Epithelial cell of esophagus (primary cell): ENCODE measurements at places on chromosomes 7 and 10.

GRCh38 chr7:44962483-44963251 is 16.1 kb downstream of the MYO1G start:
- DNase-seq: peak; percentile 50

DNA sequence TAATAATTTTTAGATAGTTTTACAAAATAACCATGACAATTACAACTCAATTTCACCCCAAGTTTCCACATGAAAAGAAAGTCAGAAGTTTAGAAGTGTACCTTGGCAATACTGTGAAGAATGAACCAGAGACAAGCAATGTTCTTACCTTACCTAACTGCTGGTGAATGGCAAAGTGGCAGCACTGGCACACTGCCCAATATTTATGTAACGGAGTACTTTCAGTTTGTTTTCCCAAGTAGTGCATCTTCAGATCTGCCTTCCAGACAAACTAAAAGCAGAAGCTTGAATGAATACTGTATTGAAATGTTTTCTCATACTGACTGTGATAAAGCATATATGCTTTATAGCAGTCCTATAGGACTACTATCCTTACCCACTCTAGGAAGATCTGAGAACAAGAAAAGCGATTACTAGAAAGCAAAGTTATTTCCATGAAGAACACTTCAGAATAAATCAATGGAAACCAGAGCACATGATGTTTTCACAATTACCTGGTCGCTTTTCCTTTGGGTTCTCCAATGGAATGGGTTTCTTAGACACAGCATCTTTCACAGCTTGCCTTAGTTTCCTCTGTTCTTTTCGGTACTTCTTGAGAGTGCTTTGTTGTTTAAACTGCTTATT is 1.5 kb downstream of the NOC3L start:
- DNase-seq: peak; percentile 61

DNA sequence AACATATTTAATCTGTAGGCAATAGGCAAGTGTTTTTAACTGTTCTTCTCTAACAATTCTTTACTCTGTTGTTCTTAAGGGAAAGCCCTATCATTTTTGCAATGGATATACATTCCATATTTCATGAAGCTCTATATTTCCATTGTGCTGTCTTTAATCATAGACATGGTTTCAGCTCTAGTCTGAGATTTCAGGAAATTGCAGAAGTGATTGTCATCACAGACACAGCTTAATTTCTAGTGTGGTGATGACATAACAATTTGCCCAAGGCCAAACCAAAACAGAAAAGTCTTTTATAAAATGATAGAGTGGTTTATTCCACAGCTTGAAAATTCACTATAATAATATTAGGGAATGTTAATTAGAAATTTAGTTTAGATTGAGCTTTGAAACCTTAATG is 494.1 kb upstream of the SEMA3A start:
- DNase-seq: peak; percentile 77

DNA sequence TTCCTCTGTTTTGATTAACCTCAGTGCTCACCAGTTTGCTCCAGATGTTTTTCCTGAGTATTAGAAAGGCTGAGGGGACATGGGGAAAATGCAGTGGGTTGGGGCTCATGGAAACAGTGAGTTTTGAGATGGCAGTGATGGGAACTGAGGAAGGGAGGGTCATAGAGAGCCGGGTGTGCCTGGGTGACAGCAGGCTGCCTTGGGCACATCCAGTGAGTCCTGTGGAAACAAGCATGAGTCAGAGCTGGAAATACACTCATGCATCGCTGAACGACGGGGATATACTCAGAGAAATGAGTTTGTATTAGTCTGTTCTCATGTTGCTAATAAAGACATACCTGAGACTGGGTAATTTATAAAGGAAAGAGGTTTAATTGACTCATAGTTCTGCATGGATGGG is 202.2 kb downstream of the TMEM178B start:
- peak; percentile 31 for DNase-seq

- no peak for DNase-seq
These were observed 339.2 kb downstream of the ZNF716 start for GRCh38 chr7:57789130-57789529.

- no peak for DNase-seq
These were observed 41.7 kb downstream of the CCDC71L start for GRCh38 chr7:106619213-106619612.

GRCh38 chr10:30553018-30553625 is 76.4 kb downstream of the LYZL2 start:
- DNase-seq: no peak

DNA sequence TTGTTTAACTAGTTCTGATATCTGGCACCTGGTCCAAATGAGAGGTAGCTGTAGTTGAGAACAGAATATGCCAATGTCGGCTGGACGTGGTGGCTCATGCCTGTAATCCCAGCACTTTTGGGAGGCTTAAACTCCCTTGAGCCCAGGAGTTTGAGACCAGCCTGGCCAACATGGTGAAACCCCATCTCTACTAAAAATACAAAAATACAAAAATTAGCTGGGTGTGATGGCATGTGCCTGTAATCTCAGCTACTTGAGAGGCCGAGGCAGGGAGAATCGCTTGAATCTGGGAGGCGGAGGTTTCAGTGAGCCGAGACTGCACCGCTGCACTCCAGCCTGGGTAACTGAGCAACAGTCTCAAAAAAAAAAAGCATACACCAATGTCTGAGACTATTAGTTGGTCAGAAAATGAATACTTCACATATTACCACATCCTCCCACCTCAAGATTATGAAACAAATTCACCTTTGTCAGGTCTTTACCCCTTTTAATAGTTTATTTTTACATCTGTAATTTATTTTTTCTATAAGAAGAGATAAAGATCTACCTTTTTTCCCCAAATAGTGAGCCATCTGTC is 38.8 kb downstream of the EPC1 start:
- no peak for DNase-seq

DNA sequence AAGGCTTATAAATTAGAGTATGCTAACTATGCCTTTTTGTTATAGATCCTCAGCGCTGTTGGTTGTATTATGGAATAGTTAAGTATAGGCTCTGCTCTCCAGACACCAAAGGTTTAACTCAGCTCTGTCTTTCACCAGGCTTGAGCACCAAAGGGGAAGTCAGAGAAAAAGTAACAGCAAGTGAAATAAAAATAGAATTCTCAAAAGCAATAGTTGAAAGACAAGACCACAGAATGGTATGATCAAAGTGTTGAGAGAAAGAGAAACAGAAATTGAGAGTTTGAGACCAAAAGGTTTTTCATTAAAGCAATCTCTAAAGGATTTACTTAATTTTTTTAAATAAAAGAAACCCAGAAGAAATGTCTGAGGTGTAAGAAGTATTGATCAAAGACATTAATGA is 529.8 kb upstream of the C7orf33 start:
- DNase-seq: no peak

DNA sequence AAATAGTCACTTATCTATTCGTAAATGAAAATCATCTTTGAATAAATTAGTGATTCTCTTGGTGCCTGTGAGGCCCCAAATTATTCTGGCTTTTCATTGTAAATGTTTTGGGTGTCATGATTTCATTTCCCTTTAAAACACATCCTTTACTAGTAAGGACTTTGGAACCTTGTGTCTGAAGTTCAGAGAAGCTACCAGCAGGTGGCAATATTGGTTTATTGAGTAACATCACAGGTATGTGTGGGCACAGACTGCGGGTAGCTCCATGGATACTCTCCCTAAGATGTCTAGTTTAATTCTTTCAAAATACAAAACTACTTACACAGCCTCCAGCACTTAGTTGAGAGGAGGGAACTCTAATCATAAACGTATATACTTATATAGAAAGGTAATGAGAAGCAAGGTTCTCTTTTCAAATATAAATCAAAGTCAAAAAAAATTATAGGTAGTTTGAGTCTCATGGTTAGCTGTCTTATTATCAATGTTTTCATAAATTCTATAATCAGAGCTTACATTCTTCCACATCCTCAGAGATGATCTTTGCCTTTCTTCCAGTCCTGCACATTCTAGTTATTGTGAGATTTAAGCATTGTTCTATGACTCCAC is 449.6 kb downstream of the GRM8 start:
- peak; percentile 81 for DNase-seq

GRCh38 chr10:95356190-95356955 is 65.6 kb upstream of the PDLIM1 start:
- no peak for DNase-seq

- no peak for DNase-seq
These were observed 3.6 kb downstream of the PCBD1 start for GRCh38 chr10:70884741-70885140.

GRCh38 chr10:8487346-8487745 is 432.9 kb downstream of the GATA3 start:
- DNase-seq: no peak

- no peak for DNase-seq
These were observed 121.4 kb upstream of the STK17A start for GRCh38 chr7:43461349-43462024.

DNA sequence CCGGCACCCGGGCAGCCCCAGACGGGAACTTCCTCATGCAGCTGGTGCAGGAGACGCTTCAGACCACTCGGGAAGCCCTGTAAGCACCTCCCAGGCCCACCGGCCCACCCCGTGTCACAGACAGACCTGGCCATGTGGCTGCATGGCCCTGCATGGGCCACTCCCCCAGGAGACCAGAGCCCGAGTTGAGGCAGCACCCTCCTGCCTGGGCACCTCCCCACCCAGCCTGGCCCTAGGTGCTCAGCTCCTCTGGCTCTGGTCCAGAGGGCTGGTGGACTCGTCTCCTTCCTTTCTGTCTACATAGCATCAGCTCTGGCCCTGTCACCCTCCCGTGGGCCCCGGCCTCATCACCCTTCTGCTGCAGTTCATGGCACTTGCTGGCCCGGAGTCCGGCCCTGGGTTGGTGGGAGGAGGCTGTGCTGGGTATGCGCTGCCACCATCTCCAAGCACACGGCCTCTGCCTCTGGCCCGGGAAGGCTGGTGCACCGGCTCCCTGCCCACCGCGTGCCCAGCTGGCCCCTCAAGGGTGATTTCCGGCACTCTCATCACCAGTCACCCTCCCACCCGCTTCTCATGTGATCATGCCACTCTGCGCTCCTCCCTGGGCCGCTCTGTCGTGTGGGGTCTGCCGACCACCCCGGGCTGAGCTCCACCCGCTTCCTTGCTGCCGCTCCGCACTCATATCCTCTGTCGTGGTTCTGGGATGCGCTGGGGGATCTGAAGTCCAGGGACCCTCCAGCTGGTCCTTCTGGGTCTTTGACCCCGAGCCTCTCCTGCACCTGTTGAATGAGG is 53.1 kb upstream of the DPYSL4 start:
- no peak for DNase-seq

GRCh38 chr7:632831-633210 is 93.7 kb upstream of the DNAAF5 start:
- no peak for DNase-seq

GRCh38 chr10:1390200-1390599 is 334.0 kb downstream of the WDR37 start:
- DNase-seq: no peak

GRCh38 chr10:103416436-103417147 is 20.2 kb downstream of the PDCD11 start:
- peak; percentile 60 for DNase-seq

DNA sequence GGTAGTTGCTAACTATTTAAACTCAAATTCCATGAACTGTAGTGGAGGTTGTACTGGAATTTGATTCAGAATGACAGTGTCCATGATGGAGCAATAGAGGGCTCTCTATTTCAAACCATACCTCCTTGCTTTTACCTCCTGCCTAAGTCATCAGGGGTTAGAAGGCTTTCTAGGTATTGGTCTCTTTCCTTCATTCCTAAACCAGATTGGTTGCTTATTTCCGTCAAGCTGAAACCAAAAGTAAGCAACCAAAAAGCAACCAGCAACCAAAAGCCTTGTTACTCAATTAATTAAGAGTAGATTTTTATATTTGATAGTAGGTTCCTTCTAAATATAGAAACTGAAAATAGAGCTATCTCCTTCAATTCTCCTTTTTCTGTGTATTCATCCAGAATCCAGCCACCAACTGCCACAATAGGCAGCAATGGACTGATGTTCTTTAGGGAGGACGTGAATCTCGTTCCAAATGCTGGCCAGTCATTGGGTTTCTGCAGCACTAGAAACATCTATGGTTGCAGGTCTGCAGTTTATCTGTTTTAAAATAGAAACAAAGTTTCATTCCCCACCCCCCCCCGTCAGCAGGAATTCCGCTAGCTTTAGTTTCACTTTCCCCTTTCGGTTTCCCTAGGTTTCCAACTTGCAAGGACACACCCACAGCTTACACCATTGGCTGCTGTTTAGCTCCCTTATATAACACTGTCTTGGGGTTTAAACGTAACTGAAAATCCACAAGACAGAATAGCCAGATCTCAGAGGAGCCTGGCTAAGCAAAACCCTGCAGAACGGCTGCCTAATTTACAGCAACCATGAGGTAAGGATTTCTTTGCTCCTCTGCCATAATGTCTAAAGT is at the start of gene IFIT1:
Gene IFIT1 (plus strand): TSS at position 717 of the 850 bp plus-strand sequence. CDS start 90 bp downstream, at position 807.
- peak; percentile 85 for DNase-seq

DNA sequence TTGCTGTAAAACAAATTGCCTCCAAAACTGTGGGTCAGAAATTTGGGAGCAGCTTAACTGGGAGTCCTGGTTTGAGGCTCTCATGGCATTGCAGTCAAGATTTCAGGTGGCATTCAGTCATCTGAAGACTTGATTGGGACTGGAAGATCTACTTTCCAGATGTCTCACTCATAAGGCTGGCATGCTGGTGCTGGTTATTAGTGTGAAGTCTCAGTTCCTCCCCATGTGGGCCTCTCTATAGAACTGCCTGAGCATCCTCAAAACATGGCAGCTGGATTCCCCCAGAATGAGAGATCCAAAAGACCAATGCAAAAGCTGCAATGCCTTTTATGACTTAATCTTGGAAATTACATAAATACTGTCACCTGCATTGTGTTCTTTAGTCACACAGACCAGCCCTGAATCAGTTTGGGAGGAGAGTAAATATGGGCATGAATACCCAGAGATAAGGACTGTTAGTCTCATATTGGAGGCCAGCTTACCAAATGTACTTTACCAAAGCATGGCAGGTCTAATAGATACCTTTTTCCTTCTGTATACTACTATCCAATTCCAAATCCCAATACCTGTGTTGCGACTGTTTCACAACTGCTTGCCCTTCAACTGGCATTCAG is 6.5 kb upstream of the HERPUD2 start:
- DNase-seq: peak; percentile 39

DNA sequence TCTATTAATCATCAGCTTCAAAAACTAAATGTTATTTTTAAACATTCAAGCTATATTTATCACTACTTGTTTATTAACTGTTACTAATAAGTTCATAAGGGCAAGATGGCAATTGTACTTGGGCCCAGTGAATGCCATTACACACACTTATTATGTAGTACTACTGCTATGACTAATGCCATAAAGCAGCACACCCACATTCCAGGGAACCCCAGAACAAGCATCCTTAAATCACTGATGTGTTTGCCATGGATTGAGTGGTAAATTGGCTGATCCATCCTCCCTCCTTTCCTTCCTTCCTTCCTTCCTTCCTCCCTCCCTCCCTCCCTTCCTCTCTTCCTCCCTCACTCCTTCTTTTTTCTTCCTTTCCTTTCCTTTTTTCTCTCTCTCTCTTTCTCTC is 37.4 kb upstream of the RSU1 start:
- DNase-seq: peak; percentile 81

DNA sequence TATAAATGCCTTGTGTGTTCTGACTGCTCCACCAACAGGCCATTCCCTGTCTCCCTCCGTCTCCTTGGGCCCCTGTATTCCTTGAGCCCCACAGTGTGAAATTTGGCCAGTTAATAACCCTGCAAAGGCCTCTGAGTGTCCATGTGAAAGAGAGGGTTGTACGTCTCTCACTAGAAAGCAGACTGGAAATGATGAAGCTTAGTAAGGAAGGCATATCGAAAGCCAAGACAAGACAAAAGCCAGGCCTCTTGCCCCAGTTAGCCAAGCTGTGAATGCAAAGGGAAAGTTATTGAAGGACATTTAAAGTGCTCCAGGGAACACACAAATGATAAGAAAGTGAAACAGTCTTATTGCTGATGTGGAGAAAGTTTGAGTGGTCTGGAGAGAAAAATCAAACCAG is 680.2 kb downstream of the SDK1 start:
- no peak for DNase-seq

- no peak for DNase-seq
These were observed 8.8 kb downstream of the ZFAND2A start for GRCh38 chr7:1151156-1151555.
